ENCODE measurements at places on chromosomes 11 and 22.

GRCh38 chr11:12271241-12271640 lies 106.1 kb upstream of the PARVA start:
- DNase-seq: no peak

DNA sequence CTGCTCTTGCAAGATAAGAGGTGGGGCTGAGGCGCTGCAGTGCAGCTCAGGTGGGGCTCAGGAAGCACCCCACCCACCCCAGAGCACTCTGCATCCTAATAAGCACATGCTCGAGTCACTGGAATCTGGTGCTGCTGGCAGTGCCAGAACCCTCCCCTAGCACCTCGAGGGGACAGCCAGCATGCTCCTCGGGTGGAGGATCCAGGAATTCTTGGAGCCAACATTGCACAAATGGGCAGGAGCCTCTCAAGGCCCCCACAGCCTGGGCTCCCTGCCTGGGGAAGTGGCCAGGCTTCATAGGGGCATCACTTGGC lies 27.5 kb upstream of the CABP7 start:
- no peak for DNase-seq

DNA sequence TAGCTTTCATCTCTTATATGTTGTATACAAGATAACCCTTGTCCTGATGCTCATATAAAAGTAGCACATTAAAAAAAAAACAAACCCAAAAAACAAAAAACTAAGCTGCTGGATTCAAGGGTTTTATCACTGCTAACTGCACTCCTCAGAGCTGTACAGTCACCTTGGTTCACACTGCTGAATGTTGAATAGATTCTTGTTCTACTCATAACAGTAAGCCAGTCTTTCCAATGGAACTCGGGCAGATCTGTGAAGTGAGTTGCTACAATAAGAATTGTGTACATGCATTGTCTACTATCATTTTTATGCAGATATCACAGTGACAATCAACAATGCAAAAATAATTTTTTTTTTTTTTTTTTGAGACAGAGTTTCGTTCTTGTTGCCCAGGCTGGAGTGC lies 4.7 kb downstream of the HARBI1 start:
- DNase-seq: no peak

- no peak for DNase-seq
These were observed 456.2 kb downstream of the TBC1D22A start for GRCh38 chr22:47218671-47219070.

DNA sequence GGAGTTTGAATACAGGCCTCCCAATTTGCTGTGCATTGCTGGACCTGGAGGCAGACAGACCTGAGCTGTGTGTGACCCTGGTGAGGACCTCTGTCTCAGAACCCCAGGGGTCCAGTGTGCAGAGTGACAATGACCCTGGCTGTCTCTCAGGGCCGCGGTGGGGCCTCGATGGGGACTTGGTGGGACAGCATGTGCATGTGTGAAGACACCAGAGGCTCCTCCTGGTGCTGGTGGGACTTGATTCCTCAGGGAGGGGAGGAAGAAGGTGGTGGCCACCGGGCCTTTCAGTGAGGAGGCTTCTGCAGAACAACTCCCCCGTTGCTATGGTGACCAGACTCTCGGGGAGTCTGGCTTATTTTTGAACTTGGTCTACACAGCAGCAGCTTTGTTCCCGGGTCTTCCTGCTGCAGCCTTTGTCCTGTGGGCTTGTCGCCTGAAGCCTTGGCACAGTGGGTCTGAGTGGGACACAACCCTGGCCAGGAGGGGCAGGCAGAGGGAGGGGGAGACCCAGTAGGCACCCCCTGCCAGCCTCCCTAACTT lies 35.3 kb downstream of the MCM5 start:
- DNase-seq: no peak

DNA sequence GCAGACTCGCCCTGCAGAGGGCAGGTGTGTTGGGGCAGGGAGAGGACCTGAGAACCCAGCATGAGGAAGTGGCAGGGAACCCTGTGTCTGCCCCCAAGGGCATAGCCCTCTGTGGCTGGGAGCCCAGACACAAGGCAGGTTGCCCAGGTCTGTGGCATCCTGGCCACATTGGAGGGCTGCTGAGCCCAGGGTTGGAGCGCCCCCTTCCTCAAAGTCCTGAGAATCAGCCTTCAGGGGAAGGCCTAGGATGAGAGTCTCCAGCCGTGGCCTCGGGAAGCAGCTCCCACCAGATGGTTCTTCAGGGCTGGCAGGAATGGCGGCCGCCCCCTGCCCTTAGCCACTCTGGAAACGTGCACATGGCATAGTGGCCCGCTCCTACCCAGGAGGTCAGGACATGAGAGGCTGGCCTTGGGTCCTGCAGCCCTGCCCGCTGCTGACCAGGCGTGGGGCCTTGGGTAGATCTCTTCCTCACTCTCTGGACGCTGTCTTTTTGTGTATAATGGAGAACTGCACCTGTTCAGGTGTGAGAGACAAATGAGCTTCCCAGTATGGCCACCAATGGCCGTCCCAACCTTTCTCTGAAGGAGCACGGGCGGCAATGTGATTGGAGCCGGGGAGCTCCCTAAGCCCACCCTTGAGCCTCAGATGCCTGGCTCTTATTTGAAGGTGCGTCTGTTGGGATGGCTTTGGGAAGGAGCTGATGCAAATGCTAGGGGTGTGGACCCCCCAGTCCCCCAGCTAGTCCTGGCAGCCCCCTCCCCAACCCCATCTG lies 4.6 kb upstream of the CDC42BPG start:
- DNase-seq: no peak

GRCh38 chr11:2666401-2666741 lies 33.4 kb downstream of the KCNQ1OT1 start:
- no peak for DNase-seq

DNA sequence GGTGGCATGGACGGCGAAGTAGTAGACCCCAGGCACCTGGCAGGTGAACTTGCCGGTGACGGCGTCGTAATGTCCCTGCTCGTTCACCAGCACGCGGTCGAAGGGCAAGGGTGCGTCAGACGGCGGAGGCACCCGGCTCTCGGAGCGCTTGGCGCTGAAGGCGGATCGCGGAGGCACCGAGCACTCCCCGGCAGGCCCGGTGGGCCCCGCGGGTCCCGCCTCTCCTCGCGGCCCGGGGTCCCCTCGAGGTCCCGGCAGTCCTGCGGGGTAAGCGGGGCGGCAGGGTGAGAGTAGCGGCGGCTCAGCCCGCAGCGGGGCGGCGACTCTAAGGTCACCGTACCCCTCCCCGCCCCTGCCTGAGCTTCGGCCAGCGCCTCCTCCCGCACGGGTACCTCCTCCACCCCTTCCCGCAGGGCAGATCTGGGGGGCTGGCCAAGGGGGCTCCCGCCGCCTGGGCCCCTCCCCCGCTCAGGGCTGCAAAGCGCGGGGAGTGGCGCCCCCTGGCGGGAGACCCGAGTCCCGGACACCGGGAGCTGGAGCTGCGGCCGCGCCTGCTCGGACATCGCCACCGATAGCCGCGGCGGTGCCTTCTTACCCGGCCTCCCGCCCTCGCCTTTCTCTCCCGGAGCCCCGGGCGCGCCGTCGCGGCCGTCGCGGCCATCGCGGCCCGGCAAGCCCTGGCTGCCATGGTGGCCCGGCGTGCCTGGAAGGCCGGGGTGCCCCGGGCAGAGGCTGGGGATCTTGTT lies 921 bp downstream of the C1QTNF5 start:
- no peak for DNase-seq

GRCh38 chr22:42273855-42274451 lies 3.5 kb upstream of the TCF20 start:
- DNase-seq: no peak

DNA sequence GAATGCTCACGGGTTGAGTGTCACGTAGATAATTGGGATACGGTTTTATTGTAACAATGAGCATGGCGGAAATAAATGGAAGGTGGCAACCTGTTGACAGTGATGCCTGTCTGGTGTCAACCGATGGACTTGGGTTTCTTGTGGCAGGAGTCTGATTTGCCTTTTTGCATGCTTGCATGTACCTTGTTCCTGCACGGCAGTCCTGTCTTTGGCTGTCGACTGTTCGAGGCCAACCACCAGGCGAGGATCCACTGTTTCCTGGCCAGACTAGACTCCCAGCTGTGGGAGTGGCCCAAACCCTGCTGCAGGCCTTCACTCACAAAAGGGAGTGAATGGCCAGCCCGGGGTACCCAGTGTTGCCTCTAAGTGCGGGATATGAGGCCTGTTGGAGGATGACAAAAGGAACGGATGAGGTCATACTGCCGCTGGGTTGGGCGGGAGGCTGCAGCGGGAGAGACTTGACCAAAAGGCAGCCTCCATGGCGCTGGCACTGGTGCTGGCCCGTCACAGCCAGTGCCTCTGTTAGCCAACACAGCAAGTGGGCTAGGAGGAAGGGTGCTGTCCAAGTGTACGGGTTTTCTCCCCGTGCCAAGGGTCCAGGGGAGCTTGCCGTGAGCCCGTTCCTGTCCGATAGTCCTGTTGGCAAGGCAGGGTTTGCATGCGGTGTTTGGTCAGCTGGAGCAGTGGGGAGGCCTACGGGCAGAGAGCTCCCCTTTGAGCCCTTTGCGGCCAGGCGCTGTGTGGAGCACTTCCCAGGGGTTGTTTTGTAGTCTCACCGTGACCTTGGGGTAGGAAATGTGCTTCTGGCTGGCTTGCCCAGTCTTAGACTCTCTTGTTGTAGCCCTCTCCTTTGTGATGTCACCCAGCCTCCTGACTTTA lies 974 bp downstream of the DGCR8 start:
- no peak for DNase-seq

DNA sequence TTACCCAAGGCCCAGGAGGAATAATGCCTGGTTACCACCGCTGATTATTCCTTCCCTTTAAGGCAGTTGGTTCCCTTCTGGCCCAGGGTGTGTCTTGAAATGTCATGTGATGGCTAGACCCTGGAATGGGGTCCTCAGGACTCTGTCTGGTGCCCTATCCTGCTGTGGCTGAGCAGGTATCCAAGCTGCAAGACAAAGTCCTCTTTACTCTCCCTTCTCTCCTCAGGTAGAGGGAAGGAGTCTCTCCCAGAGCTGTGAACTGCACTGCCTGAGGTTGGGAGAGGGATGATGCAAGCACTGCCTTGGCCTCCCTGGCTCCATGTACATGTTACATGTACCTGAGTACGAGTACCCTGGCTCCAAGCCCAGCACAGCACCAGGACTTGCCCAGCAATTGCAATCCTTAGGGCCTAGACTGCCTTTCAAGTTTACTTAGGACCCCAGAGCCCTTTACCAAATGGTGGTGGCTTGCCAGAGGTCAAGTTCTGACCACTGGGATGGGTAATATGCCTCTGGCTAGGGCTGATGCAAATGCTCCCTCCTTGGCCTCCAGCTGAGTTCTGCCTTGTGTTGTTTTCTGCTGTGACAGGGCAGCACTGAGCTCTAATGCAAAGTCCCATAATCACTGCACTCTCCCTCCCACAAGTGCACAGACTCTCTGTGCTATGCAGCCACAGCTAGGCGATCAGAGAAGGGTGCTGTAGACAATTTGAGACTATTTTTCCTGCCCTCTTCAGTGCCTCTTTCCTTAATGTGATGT lies 20.7 kb upstream of the AQP11 start:
- no peak for DNase-seq

DNA sequence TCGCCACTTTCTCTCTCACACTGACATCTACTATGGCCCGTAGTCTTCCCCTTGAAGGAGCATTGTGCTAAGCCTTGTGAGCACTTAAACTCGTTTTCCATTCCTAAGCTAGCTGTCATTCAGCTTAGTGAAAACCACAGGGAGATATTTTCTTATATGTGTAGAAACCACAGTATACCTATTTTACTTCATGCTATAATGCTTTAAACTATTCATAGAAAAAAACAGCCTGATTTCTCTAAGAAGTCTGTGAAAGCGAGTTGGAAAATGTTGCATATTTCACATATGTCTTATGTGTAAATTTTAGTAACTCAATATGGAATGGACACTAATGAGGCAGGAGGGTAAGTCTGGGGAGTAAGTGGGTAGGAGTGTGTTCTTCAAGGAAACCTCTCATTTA lies 194.3 kb upstream of the CTSC start:
- DNase-seq: no peak

DNA sequence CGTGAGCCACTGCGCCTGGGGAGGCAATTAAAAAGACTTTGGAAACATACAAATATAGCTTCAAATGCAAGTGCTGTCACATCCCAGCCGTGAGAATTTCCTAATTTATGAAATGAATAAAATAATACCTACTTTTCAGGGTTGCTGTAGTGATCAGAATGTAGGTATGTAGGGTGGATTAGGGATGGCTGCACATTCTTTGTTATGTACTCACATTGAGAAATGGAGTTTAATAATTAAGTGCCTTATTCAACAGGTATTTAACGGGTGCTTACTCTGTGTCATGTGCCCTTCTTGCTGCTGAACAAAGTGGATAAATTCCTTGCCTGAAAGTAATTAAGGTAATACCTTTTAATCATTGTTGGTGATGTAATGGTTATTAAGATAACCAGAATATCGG lies 37.0 kb downstream of the MMP7 start:
- DNase-seq: no peak

GRCh38 chr11:120068114-120068573 lies 69.8 kb downstream of the TRIM29 start:
- no peak for DNase-seq

GRCh38 chr22:27309697-27310096 lies 491.9 kb downstream of the MN1 start:
- DNase-seq: no peak

DNA sequence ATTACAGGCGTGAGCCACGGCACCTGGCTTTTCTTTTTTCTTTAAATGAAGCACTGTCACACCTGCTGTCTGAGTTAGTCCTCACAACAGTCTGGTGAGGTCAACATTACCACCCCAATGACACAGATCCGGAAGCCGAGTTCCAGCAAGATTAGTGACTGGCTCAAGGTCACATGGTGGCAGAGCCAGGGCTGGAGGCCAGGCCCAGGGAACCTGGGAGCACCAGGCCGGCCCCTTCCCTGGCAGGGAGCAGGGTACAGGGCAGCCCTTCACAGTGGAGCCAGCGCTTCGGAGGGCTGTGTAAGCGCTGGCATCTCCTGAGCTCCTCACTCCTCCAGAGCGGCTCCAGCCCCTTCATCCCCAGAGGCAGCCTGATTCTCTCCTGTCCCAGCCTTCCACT lies 118.7 kb downstream of the ST3GAL4 start:
- no peak for DNase-seq

DNA sequence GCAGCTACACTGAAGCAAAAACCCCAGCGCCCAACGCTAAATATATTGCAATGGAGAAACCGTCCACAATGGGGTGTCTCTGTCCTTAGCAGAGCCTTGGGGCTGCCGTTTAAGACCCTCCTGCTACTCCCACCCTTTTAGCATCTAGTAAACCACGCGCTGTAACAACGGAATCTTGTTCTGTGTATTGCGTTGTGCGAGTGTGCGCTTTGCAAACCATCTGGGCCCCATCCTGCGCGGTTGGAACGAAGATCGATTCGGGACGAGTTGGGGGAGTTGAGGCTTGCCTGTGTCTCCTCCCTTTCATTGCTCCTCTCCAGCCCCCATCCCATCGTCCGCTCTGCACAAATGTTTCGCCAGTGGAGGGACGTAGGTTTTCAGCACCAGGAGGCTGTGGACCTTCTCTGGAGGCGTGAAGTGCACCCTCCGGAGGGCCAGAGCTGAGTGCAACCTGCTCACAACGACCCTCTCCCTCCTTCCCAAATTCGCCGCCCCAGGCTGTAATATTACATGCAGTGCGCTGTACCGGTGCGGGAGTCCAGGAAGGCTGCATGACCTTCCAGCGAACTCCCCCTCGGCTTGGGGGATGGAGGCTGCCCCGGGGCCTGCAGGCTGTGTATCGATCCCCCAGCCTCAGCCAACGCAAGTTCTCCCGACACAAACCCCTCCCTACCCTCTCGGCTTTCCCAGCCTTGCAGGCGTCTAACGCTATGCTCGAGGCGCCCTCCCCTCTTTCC lies 1.6 kb upstream of the KMT2A start:
- DNase-seq: no peak

GRCh38 chr11:47906066-47906465 lies 57.9 kb upstream of the NUP160 start:
- no peak for DNase-seq

All from NCI-H2081 treated with DMSO at 0.1 percent for 48 hours (cell line).